ENCODE measurements at places on chromosomes 12 and 14. TPM values are rescaled to one million over a fixed set of nuclear protein-coding genes. Genes with fewer than 3 reads are reported as not detected.

Gene SSTR1
- not detected for total RNA-seq

Gene KRT77
- not detected for total RNA-seq

Gene ANG
- 0.78 TPM for total RNA-seq

Gene ESPL1
- total RNA-seq: 127 TPM

Gene ADCY6
- 0.22 TPM for total RNA-seq

Gene CD27
- total RNA-seq: 2.1 TPM

Gene TMEM260
- total RNA-seq: 19.8 TPM

Gene BLTP3B
- total RNA-seq: 34.2 TPM

Gene RNASE2
- total RNA-seq: not detected

Gene DPY19L2
- 0.64 TPM for total RNA-seq

Gene MYO1H
- total RNA-seq: not detected

Gene GPR132
- 88.3 TPM for total RNA-seq

Gene SMOC1
- total RNA-seq: not detected

Gene ASCL1
- not detected for total RNA-seq

Gene TMEM52B
- not detected for total RNA-seq
